ENCODE measurements at places on chromosomes 1 and 21.

DNA sequence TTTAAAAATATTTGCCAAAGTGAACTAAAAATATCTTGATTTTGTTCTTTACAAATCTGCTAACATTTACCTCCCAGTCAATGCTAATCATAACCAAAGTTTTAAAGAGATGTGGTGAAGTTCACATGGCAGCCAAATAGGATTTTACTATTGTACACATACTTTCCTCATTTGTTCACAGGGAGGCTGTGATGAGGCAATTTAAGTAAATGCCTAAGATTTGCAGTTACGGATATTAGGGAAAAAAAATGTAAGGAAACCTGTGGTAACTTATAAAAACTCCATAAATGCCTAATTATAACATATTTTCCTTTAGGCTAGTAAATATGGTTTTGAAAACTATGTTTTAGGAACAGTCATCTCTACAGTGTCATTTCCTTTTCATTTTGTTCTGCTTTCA, 32.4 kb downstream of the RGS5 start:
- no peak for DNase-seq

GRCh38 chr1:177103005-177103852, 61.3 kb downstream of the ASTN1 start:
- DNase-seq, result no peak

GRCh38 chr1:10788592-10789006, 7.8 kb downstream of the CASZ1 start:
- no peak for DNase-seq

DNA sequence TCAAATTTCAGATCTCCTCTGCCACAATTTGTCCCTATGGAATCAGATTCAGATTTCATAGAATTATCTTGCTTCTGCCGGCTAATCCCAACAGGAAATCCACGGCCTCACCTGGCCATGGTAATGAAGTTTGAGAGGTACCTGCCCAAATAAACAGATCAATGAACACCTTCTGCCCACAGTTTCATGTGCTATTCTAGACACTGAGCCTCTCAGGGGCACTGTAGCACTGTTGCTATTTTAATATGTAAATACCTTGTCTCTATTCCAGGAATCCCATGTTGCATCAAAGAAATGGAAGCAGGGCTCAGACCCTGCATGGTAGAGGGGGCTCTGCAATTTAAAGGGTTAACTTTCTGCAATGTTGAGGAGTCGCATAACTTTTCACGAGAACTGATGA, 593.1 kb downstream of the PTBP2 start:
- no peak for DNase-seq

DNA sequence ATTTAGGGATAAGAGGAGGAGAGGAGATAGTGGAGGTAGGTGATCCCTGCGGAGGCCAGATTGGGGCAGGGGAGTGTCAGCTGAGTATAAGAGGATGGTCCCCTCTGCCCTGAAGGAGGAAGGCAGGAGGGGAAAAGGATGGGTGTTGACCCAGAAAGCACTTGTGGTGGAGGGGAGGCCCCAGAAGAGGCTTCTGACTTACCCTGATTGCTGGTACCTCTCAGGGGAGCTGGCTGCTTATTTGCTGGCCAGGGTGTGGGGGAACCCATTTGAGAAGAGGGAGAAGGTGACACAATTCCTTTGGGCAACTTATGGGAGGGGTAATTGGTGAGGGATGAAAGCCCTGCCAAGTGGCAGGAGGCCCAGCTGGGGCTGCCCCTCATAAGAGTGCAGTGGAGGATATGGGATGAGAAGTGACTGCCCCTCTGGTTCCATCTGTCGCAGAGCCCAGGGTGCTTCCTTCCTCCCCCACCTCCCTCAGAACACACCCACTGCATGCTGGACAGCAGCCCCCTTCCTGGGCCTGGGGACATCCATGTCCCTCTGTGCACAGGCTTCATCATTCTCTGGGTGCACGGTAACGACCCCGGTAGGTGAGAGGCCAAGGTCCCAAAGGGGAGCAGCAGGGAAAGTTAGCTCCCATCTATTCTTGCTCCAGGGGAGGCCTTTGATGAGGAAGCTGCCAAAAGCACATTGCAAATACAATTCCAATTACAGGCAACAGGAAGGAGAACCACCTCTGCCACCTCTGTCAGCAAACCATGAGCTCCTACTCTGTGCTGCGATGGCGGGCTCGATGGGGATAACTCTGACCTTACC, 1.4 kb upstream of the PCSK9 start:
- DNase-seq, result no peak

- DNase-seq, result no peak
Measured at GRCh38 chr1:92356956-92357355, 58.1 kb downstream of the RPAP2 start.

GRCh38 chr1:22428672-22429071, 23.0 kb upstream of the ZBTB40 start:
- no peak for DNase-seq

DNA sequence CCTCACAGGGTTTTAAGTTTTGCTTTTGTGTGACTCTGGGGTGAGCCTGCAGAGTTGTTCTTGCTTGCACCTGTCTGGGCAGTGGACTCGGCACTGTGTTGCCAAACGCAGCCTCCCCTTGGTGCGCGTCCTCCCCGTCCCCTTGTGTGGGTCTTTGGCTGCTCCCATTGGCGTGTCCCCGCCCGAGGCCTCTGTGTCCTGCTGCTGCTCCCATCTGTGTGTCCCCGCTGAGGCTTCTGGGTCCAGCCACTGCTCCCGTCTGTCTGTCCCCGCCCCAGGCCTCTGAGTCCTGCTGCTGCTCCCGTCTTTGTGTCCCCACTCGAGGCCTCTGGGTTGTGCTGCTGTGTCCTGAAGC, 62.8 kb downstream of the PCNT start:
- DNase-seq, result no peak

- DNase-seq, result no peak
Measured at GRCh38 chr1:55712148-55712547, 497.0 kb upstream of the USP24 start.

- no peak for DNase-seq
Measured at GRCh38 chr1:58619286-58620054, 42.4 kb upstream of the TACSTD2 start.

DNA sequence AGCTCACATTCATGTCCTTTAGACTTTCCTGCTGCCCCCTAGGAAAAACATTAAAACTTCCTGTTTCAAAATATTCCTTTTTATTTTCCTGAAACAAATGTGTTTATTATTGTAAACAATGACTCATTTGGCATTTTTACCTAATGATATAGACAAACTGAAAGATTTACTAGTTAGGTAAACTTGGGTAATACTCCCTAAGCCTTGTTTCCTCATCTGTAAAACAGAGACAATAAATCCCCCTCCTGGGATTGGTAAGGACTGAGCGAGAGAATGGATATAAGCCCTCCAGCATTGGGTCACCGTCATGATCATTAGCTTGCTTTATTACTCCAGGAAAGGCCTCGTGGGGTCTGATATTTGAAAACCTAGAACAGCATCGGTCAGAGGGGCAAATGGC, 59.8 kb downstream of the LPAR3 start:
- DNase-seq, result no peak

DNA sequence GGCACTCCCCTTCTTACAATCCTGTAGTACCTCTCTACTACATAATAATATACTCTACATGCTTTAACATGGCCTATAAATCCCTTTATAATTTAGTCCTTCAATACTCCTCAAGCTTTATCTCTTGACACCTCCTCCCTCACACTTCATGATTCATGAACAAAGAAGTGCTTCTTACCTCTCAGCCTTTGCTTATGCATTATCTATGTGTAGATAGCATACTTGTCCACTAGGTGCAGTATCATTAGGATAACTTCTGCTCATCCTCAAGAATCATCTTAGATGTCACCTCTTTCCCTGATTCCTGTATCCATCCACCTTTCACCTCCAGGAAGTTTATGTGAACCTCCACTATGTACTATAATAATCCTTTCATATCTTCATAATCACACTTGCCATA, 74.4 kb downstream of the COL24A1 start:
- no peak for DNase-seq

- DNase-seq, result no peak
Measured at GRCh38 chr1:163712321-163712720, 390.6 kb downstream of the NUF2 start.

DNA sequence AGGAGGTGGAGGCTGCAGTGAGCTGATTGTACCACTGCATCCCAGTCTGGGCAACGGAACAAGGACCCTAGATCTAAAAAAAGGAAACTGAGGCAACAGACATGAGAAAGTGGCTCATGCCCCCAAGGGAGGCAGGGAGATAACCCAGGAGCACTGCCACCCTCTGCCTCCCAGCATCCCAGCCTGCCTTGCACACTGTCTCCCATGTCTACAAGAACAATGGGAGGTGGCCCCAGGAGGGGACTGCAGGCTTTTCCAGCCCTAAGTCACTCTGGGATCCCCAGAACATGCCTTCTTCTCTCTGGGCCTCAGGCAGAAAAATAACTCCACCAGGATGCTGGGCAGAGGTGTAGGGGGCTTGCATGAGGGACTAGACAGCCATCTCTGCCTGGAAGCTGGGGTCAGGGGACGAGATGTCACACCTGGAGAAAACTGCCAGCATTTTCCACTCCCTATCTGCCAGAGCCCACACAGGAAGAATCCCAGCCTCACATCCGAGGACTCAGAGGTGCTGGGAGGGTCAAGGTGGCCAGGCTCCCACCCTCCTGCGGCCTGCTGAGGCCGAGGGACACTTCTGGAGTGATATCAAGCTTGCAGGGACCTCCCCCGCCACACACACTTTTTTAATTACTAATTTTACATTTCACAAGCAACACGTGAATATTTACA, 21.4 kb downstream of the RUNX3 start:
- peak; percentile 10 for DNase-seq

DNA sequence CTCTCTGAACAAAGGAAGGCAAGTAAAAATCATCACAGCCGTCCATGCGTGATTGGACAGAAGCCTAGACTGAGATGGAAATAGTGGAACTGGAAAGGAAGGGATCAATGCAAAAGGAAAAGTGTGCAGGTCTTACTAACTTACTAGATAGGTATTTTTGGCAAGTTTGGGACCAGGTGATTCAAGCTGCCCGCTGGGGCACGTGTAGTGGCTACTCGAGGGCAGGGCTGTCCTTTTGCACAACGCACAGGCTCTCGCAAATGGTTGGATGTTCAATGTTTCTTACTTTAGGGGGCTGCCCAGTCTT, 566 bp upstream of the ALG6 start:
- DNase-seq, result no peak

DNA sequence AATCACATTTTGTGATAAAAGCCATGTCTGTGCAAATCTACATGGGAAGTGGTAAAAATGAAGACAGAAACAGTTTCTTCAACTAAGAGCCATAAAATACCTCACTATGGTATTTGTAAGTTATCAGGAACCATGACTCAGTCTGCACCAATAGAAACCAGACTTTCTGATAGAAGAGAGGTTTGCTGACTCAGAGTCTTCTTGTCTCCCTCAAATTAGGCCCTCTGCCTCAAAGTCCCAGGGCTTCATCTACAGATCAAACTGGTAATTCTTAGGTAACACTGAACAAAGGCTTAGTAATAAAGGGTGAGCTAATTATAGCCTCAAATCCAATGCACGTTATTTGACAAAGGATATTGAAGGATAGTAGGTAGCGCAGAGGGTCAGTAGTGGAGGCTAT, 30.9 kb upstream of the SSX2IP start:
- no peak for DNase-seq

- no peak for DNase-seq
Measured at GRCh38 chr1:191350938-191351337, 807.3 kb upstream of the RGS18 start.

- DNase-seq, result no peak
Measured at GRCh38 chr1:7686301-7686850, 84.7 kb upstream of the VAMP3 start.

DNA sequence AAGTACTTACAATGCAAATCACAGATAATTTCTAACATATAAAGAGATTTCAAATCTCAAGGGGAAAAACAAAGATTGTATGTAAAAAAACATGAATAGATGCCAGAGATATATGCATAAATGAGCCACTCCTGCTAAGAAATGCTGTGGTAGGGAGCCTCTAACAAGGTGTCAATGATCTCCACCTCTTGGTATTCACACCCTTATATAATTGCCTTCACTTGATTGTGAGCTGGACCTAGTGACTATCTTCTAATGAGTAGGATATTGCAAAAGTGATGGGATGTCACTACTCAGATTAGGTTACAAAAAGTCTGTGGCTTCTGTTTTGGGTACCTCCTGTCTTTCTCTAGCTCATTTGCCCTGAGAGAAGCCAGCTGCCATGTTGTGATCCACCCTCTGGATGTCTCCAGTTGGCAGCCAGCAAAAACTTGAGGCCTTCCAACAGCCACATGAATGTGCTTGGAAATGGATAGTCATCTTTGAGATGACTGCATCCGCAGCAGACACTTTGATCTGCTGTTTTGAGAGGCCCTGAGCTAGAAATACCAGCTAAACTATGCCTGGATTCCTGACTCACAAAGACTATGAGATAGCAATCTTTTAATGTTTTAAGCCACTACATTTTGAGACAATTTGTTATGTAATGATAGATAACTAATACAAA, 196.1 kb upstream of the FGGY start:
- no peak for DNase-seq

DNA sequence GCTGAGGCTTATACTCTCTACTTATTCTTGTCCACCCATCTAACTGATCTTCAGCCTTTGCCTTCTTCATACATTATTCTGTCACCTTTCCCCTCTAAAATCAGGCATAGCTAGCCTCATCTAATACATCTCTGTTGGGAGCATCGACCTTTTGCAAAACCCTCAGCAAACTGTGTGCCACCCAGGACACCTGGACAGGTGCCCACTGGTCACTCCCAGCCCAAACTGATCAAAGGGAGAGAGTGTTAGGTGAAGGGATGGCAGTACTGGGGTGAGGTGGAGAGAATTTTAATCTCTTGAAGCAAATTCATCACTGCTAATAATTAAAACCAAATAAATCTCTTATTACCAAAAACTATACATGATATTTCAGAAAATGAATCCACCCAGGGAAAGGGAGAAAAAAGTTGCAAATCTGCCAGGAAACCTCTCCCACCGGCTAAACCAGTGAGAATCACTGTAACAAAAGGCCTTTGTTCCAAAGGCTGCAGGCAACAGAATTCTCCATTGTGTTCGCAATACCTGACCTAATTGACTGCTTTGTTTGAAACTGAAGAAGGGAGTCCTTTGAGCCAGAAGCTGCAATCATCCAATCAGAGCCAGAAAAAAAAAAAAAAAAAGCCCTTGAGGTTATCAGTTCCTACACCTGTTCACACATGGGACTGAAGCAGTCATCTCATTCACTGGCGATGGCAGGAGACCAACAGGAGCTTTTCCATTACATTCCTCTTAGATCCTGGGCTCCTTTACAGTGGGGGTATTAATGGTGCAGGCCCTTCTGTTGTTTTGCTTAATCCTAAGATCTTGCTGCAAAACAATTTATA, 172.6 kb downstream of the APP start:
- no peak for DNase-seq

- DNase-seq, result no peak
Measured at GRCh38 chr1:103459346-103459745, 66.2 kb upstream of the RNPC3 start.

- no peak for DNase-seq
Measured at GRCh38 chr1:162028726-162029125, 5.1 kb upstream of the OLFML2B start.

- DNase-seq, result no peak
Measured at GRCh38 chr1:95223110-95223509, 10.9 kb upstream of the RWDD3 start.

GRCh38 chr1:190179817-190180216, 297.8 kb downstream of the BRINP3 start:
- no peak for DNase-seq
